CD4-positive, CD25-positive, alpha-beta regulatory T cell (primary cell): ENCODE measurements at places on chromosomes 16 and 17.

DNA sequence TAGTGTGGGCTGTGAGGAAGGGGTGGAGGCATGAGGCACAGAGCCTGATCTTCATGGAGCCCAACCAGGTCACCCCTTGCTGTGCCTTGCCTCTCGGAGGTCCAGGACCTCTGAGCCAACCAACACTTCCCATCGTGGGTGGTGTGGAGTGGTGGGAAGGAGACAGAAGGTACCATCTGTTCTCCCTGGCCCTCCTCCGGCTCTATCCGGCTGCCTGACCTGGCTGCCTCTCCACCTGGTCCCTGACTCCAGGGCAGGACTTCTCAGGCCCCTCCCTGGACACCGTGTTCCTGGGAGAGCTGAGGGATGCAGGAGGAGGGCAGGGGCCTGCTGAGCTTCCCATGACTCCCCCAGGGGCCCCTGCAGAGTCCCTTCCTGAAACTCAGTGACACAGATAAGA, 3.9 kb downstream of the PDK2 start:
- H3K27ac ChIP-seq, result no peak overlapping the region
- H3K27me3 ChIP-seq, result no peaks in the 10 kb centered on the region
- H3K4me1 ChIP-seq, result peaks cover 22% of the 10 kb centered on the region
- DNase-seq, result no peak

GRCh38 chr16:12904329-12904671, 2.9 kb downstream of the SHISA9 start:
- no peak overlapping the region for H3K27ac ChIP-seq
- H3K4me1 ChIP-seq, result peaks cover 5% of the 10 kb centered on the region
- no peak for DNase-seq
- no peaks in the 10 kb centered on the region for H3K36me3 ChIP-seq

DNA sequence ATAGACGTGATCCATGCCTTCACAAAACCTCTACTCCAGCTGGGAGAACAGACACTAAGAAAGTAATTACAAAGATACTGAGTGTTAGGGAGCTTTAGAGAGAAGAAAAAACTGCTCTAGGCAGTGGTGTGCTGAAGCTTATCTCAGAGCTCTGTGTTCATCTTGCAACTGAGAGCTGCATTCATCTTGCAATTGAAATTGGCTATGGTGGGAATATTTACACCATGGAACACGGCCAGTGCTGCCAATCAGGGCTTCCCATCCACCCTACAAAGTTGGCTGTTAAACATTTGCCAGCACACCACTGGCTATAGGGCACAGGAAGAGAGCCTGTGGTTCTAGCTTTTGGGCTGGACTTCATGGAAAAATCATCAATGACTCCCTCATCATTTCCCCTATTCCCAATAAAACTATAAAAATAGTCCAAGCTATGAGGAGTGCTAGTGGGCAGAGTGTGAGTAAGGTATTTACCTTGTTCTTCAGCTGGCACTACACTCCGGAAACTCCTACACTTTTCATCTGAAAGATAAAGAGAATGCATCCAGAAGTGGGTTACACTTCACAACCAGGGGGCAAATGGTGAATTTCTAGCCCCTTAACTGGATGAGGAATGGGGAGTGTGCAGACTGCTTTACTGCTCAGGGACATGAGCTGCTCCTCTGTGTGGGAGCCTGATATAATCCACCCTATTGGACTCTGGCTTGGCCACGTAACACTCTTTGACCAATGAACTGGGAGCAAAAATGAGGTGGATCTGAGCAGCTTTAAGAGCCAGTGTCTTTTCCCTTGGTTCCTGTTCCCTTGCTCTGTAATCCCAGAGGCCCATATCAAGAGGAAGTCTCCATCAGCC, 11.6 kb downstream of the GSG1L2 start:
- H3K4me1 ChIP-seq, result no peaks in the 10 kb centered on the region
- H3K27me3 ChIP-seq, result no peaks in the 10 kb centered on the region
- H3K36me3 ChIP-seq, result no peaks in the 10 kb centered on the region
- no peak for DNase-seq

GRCh38 chr17:2485543-2485942, 26.1 kb downstream of the METTL16 start:
- no peak overlapping the region for H3K27ac ChIP-seq
- no peaks in the 10 kb centered on the region for H3K27me3 ChIP-seq
- peaks cover 16% of the 10 kb centered on the region for H3K4me1 ChIP-seq
- no peak overlapping the region for H3K4me3 ChIP-seq
- no peak for DNase-seq

DNA sequence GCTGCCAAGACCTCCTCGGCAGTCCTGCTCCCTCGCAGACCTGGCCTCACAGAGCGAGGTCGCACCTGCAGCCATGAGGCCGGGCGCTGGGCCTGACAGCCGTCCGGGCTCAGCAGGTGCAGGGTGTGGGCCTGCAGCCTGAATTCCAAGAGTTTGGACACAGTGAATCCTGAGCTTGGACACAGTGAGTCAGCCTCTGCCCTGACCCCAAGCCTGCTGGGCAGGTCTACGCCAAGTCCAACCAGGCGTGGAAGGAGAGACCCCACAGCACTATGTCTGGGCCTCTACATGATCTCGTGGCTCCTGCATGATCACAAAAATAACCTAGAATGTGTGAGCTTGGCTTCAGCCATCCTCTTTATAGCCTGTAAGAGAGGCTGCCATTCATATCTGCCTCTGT, 121.0 kb downstream of the C16orf95 start:
- DNase-seq, result no peak
- H3K4me1 ChIP-seq, result no peaks in the 10 kb centered on the region
- H3K4me3 ChIP-seq, result no peak overlapping the region
- no peaks in the 10 kb centered on the region for H3K27me3 ChIP-seq
- no peaks in the 10 kb centered on the region for H3K36me3 ChIP-seq

DNA sequence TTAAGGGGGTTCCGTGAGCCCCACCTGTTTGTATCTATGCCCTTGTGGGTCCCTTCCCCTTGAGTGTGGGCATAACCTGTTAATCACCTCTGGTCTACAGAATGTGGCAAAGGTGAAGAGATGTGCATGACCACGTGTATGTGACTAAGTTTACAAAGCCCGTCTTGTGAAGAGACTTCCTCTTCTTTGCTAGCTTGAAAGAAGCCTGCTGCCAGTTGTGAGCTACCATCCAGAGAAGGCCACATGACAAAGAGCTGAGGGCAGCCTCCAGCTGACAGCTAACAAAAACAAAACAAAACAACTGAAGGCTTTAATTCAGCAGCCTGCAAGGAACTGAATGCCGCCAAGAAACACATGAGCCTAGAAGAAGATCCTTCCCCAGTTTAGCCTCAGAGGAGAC, 112.0 kb downstream of the AXIN2 start:
- H3K27me3 ChIP-seq, result no peaks in the 10 kb centered on the region
- DNase-seq, result no peak
- H3K27ac ChIP-seq, result no peak overlapping the region
- no peak overlapping the region for H3K4me3 ChIP-seq
- H3K36me3 ChIP-seq, result no peaks in the 10 kb centered on the region
- H3K4me1 ChIP-seq, result no peaks in the 10 kb centered on the region

GRCh38 chr16:84820305-84820684, 510 bp downstream of the CRISPLD2 start:
- no peak for DNase-seq
- no peak overlapping the region for H3K27ac ChIP-seq
- H3K4me1 ChIP-seq, result peaks cover 8% of the 10 kb centered on the region
- H3K36me3 ChIP-seq, result no peaks in the 10 kb centered on the region
- H3K27me3 ChIP-seq, result no peaks in the 10 kb centered on the region
- peak overlapping the region; percentile 7 for H3K4me3 ChIP-seq

- H3K27me3 ChIP-seq, result no peaks in the 10 kb centered on the region
- H3K4me3 ChIP-seq, result no peak overlapping the region
- H3K4me1 ChIP-seq, result no peaks in the 10 kb centered on the region
These were observed 324.0 kb downstream of the SNX29 start for GRCh38 chr16:12300490-12300889.

DNA sequence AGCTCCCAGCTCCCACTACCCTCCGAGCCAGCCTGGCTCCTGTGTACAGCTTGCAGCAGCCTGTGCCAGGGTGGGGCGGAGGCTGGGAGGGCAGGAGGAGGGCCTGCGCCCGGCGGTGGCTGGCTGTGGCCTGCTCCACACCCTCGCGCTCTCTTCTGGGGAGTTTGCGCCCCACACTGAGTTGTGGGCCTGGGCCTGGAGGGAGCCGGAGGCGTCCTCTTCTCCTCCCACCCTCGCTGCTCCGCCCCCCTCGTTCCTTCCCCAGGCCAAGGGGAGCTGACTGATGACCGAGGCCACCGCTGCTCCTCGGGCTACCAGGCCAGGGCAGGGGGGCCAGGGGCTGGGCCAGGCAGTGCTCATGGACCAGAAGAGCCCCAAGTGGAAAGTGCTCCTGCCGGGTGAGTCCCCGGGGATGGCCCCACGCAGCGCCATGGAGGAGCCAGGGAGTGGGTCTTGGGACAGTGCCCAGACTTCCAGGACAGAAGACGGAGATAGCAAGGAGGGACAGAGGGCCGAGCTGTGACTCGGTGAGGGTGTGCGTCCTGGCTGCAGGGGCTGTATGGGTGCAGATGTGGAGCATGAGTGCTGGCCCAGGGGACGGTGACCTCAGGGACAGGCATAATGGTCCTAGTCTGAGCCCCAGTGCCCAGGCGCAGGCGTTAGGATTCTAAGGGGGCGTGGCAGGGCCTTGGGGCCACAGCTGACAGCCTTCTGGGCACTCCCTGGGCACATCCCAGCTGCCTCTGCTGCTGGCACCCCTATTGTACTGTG, 242.1 kb upstream of the GSE1 start:
- no peak for DNase-seq
- no peak overlapping the region for H3K4me3 ChIP-seq
- H3K4me1 ChIP-seq, result no peaks in the 10 kb centered on the region
